ENCODE measurements at places on chromosomes 4 and X.

DNA sequence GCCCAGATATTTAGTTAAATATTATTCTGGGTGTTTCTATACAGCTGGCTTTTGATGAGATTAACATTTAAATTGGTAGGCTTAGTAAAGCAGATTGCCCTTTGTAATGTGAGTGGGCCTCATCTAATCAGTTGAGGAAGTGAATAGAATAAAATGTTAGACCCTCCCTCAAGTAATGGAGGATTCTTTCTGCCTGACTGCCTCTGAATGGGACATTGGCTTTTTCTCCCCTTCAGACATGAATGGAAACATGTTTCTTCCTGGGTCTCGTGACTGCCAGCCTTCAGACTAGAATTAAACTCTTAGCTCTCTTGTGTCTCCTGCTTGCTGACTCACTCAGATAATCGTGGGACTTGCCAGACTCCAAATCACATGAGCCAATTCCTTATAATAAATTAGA is 266.7 kb downstream of the INPP4B start:
- DNase-seq = no peak

- no peak for DNase-seq
Measured at GRCh38 chrX:147749308-147749707, 162.4 kb upstream of the FMR1 start.

DNA sequence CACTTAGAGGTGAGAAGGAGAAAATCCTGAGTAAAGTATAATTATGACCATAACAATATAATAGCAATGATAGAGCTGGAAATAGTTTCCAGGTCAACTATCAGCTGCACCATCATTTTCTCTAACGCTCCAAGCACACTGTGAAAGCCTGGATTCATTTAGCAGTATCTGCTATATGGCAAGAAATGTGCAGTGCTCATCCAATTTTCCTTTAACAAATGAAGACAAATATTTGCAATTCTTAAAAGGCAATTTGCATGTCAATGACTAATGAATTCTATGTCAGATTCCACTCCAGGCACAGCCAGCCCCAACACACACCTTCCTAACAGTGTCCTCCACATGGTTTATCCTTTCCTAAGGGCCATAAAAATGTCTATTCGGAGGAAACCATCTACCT is 12.7 kb downstream of the PRSS12 start:
- DNase-seq = no peak

- DNase-seq = no peak
Measured at GRCh38 chrX:35919536-35920309, at the start of gene CFAP47. Gene CFAP47 (plus strand): TSS chrX:35919734. CDS start chrX:35919800, 66 bp downstream.

DNA sequence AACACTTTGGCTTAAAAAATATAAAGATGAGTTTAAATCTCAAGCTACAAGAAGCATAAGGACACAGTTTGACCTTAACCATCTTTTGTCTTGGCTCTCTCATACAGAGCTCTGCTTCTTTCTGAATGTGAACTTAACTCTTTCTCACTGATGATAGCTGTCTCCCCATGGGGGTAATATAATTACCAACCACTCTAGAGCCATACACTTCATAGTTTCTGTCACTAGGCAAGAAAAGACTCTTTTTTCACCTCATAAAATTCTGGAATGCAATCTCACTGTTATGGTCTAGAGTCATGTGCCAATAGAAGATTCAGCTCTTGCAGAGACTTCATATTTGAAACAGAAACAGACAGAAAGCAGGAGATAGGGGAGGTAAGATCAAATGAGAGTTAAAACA is 481.7 kb upstream of the AGA start:
- no peak for DNase-seq

- DNase-seq = peak; percentile 63
Measured at GRCh38 chrX:14673764-14674163, 144.4 kb downstream of the GLRA2 start.

DNA sequence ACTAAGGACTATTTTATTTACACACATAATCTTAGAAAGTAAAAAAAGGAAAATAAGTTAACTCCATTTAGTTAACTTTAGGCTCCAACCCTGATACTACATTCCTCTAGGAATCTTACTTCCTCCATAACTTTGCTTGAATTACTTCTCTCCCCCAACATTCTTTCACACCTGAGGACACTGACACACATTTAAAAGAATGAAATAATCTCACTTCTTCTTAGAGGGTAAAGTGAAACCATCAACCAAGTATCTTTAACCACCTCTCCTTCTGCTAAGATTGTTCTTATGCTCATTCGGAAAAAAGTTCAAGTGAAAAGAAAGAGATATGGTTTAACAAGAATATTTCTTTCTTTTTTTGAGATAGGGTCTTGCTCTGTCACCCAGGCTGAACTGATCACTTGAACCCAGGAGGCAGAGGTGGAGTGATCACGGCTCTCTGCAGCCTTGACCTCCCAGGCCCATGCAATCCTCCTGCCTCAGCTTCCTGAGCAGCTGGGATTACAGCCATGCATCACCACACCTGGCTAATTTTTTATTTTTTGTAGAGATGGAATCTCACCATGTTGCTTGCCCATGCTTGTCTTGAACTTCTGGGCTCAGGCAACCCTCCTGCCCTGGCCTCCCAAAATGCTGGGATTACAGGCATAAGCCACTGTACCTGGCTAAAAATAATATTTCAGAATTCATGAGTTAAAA is 28.5 kb downstream of the SLC25A4 start:
- DNase-seq = no peak

DNA sequence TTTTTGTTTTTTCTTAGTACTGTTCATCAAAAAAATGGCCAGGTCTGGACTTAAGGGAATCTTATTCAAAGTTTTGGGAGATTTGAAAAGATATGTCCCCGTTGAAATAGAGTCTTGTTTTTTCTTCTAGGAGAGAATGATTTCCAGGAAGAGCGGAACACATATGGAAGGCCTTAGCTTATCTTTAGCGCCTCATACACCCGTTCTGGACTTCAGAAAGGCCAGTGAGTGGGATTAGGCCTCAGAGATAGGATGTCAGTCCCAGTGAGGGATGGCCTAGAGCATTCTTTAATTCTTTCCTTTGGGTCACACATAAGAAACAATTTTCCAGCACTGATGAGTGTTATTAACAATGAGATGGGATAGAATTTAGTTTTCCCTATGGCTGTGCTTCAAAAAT is 54.5 kb upstream of the HAND2 start:
- no peak for DNase-seq

DNA sequence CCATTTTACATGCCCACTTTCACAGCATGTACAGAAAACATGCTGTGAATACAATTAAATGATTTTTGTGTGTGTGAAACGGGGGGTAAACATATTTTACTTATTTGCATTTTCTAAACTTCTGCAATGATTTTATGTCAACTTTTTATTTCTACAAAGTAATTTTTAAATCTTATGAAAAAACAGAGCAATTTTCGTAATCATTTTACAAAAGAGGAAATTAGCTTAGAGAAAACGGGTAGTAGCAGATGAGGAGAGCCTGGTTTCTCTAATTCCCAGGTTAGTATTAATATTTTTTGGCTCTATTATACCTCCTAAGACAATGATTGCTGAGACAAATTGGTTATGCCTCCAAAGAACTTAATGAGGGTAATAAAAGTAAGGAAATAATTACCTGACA is 3.2 kb downstream of the TKTL2 start:
- no peak for DNase-seq

- DNase-seq = no peak
Measured at GRCh38 chr4:158018221-158018830, 154.5 kb downstream of the GASK1B start.

GRCh38 chr4:7328162-7328912 is 106.4 kb downstream of the PSAPL1 start:
- DNase-seq = no peak

- no peak for DNase-seq
Measured at GRCh38 chr4:143411527-143412419, 75.1 kb downstream of the GAB1 start.

DNA sequence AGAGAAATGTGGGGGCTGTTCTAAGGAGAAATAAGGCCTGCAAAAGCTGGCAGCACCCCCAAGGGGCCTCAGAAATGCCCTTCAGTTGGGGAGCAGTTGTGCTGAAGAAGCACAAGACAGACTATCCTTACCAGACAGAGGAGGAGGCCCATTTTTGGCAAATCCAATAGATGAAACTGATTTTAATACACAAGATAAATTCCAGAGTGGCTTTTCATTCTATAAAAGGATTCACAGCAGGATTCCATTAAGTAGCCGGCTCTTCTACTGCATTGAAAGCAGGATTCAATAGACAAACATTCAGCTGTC is 8.1 kb downstream of the SEPTIN6 start:
- no peak for DNase-seq

DNA sequence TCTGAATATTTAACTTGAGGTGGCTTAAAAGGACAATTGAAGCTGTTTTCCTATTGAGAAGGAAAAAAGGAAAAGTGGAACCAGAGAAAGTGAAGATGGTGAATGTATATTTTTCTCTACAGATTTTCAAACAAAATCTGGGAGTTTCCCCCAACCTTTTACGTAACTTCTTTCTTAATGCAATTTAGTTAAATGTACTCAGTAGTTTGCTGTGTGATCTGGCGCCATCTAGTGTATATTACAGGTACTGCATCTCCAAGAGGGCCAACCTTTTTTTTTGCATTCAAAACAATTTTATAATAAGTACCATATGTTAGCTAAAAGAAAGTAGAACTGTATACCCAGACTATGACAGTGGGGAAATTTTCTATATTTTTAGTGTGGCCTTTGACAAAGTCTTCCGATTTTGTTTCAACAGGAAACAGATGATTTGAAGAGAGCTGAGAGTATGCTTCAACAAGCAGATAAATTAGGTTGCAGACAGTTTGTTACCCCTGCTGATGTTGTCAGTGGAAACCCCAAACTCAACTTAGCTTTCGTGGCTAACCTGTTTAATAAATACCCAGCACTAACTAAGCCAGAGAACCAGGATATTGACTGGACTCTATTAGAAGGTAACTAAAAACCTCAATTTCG is 82.0 kb downstream of the PLS3 start:
- peak; percentile 55 for DNase-seq

DNA sequence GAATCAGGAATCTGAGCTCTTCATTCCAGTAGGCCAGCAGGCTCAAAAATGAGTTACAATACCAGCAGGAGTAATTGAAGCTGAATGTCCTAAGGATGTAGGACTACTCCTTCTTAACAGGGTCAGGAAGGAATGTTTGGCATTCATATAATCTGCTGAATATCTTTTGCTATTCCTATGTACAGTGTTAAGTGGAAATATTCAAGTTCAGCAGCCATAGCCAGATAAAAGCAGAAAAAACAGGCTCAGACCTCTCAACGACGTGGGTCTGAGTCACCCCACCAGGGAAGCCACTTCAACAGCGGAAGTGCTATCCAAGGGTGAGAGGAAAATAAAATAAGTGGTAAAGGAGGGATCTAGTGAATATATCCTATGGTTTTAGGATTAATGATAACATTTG is 577.0 kb downstream of the SPOCK3 start:
- DNase-seq = no peak

DNA sequence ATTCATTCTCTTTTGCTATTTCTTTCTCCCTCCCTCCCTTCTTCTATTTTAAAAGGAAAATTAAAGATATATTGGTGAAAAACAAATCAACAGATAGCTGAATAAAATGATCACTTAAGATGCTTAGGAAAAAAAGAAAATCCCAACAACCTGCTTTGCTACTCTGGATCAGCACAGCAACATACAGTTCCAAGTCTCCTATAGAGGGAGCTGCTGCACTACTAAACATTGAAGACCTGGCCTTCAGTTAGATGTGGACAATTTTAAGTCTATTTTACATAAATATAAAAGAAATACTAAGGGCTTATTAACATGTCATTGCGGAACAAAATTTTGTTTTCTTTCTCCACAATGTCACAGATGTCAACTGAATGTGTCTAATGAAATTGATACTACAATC is 226.4 kb downstream of the MAGEB5 start:
- DNase-seq = no peak

DNA sequence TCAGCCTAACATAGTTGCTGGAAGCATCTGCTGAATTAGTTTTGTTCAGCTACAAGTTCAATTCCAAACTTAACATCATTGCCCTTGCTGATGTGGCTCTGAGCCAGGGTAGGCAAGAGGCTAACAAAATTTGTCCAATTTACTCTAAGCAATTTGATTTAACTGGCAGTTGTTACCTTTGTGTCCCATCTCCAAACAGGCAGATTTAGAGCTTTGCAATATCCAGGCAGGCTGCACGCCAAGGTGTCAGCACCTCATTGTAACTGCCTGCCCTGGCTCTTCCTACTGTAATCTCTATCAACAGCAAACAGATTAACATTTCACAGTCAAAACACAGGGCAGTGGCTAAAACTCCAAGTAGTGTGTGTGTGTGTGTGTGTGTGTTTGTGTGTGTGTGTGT is 2070.6 kb downstream of the PCDH7 start:
- DNase-seq = no peak

GRCh38 chrX:18617407-18617750 is 54.5 kb downstream of the RS1 start:
- DNase-seq = peak; percentile 10

DNA sequence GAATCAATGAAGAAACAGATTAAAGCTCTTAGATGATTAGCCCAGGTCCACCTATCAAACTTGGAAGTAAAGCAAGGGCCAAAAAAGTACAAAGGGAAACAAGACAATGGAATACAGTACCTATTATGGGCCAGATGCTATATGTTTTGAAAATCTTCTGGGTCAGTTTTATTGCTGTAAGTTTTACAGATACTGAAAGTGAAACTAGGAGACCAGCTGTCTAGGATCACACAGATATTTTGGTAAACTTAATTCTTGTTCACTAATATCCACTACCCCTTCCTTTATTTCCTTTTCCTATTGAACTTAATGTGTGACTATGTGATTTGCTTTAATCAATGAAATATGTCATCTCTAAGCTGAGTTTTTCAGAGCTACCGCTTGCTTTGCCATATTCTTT is 505.4 kb upstream of the PITX2 start:
- DNase-seq = no peak

GRCh38 chrX:104641176-104641575 is 75.2 kb downstream of the IL1RAPL2 start:
- no peak for DNase-seq

DNA sequence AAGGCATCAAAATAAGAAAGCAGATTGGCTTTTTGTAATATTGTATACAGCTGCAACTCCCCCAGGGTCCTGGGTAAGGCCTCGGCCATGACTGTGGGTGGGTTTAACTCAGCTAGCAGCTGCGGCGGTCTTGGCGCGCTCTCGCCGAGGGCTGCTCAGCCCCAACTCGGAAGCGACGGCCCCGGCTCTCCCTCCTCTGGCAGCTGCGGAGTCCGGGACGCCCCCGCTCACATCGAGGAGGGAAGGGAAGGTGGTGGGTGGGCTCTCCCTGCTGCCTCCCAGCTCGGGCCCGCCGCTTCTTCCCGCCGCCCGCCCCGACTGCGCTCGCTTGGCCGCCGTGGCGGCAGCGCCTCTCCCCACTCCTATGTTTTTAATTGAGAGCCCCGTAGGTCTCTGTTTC is 51.2 kb downstream of the GPR50 start:
- no peak for DNase-seq

DNA sequence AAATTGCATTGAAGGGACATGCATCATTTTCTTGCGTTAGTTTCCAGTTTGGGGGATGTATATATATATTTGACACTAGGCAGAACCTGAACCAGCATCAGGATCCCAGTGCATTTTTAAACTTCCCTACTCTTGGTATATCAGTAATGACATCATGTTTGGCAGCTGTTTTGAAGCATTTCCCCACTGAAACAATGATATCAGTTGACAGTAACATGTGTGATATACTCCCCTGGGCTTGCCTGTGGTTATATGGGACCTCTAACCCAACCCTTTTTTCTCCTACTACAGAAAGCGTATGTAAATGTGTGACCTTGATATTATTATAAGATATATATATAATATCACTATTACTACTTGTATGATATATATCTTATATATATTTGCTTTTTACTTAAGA is 225.9 kb upstream of the CASK start:
- DNase-seq = no peak
